ENCODE measurements at places on chromosomes 1 and 21. TPM values are rescaled to one million over a fixed set of nuclear protein-coding genes. Genes with fewer than 3 reads are reported as not detected.
A peak's percentile ranks its signal among the peaks of the same experiment; 100 is the strongest.

DNA sequence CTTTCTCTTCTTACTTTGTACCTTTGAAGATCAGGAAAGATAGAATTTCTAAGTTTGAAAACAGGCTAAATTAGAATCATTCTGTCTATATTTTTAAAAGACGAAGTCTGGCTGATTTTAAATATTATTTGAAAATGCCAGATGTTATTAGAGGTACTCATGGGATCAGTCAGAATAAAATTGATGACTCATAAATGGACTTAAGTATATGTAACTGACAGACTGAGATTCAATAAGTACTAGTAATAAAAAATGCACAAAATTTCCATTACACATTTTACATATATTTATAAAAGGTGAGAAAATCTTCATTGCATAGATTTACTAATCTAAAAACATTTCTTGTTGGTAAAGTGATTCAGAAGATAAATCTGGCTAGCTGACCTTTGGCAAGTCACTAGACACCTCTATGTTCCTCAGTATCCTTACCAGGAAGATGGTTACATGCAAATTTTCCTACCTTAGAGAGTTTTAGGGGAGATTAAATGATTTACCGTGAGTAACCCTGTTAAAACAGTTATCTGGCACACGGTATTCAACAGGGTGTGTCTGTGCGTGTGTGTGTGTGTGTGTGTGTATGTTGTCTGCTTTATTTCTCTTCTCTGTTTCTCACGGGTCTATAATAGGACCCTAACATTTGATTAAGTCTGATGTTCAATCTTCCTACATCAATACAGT is 189.0 kb downstream of the RUNX1 start:
- peak overlapping the region; percentile 26 for H3K27ac ChIP-seq
- H3K27me3 ChIP-seq, result no peaks in the 10 kb centered on the region

DNA sequence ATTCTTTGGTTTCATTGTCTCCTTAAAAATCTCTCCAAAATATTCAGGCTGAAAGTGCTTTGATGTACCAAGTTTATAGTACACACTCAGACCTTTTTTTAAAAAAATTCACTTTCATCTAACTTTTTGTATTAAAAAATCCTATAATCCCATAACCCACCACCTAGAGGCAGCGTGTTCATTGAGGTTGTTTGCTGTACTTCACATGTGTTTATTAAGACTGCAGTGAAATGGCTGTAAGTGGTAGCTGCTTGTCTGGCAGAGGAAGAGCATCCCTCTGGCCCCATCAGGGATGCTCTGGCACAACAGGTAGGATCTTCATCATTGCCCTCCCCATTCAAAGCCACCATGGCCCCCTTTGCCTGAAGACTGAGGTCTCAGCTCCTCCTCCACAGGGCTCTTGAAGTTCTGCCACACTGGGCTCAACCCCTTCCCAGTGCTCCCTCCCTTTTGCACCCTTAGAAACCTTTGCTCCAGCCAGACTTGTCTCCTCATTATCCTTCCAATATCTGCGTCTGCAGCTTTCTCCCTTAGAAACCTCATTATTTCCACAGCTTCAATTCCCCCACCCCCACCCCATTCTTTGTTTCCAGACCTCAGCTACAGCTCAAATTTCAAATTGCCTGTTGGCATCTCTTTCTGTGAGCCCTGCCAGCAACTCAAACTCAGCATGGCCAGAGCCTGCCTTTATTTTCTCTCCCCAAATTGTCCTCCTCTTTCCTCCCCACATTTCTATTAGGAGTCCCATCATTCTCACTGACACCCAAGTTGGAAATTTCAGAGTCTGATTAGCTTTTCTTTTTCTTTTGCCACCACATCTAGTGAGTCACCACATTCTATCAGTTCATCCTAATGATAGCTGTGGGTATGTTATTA is 369.6 kb upstream of the USP24 start:
- DNase-seq, result no peak
- no peak overlapping the region for H3K4me3 ChIP-seq
- H3K27me3 ChIP-seq, result peaks cover 47% of the 10 kb centered on the region
- no peaks in the 10 kb centered on the region for H3K36me3 ChIP-seq
- H3K27ac ChIP-seq, result no peak overlapping the region
- no peaks in the 10 kb centered on the region for H3K4me1 ChIP-seq

GRCh38 chr1:35810096-35810881 is 2.5 kb downstream of the AGO4 start:
- no peaks in the 10 kb centered on the region for H3K36me3 ChIP-seq
- peak overlapping the region; percentile 91 for H3K4me3 ChIP-seq
- H3K4me1 ChIP-seq, result peaks cover 44% of the 10 kb centered on the region
- H3K27ac ChIP-seq, result peak overlapping the region; percentile 21
- no peak for DNase-seq

The MFSD2A gene
- 0.81 TPM for total RNA-seq

The INSRR gene
- total RNA-seq, result not detected

- no peaks in the 10 kb centered on the region for H3K4me1 ChIP-seq
- no peaks in the 10 kb centered on the region for H3K36me3 ChIP-seq
- no peak for DNase-seq
- no peaks in the 10 kb centered on the region for H3K27me3 ChIP-seq
- no peak overlapping the region for H3K27ac ChIP-seq
Observed at GRCh38 chr1:150176593-150176992, 26.9 kb downstream of the PLEKHO1 start.

The PTPRC gene
- total RNA-seq, result 970 TPM

GRCh38 chr1:198320759-198321158 is 164.0 kb downstream of the NEK7 start:
- H3K4me1 ChIP-seq, result peaks cover 13% of the 10 kb centered on the region
- H3K27ac ChIP-seq, result no peak overlapping the region
- no peaks in the 10 kb centered on the region for H3K27me3 ChIP-seq

- H3K27ac ChIP-seq, result no peak overlapping the region
- no peak for DNase-seq
- peaks cover 57% of the 10 kb centered on the region for H3K27me3 ChIP-seq
- no peak overlapping the region for H3K4me3 ChIP-seq
- H3K36me3 ChIP-seq, result peaks cover 7% of the 10 kb centered on the region
Observed at GRCh38 chr21:44702111-44702972, 5.4 kb downstream of the KRTAP10-12 start.

The KRTAP12-3 gene
- total RNA-seq, result not detected

DNA sequence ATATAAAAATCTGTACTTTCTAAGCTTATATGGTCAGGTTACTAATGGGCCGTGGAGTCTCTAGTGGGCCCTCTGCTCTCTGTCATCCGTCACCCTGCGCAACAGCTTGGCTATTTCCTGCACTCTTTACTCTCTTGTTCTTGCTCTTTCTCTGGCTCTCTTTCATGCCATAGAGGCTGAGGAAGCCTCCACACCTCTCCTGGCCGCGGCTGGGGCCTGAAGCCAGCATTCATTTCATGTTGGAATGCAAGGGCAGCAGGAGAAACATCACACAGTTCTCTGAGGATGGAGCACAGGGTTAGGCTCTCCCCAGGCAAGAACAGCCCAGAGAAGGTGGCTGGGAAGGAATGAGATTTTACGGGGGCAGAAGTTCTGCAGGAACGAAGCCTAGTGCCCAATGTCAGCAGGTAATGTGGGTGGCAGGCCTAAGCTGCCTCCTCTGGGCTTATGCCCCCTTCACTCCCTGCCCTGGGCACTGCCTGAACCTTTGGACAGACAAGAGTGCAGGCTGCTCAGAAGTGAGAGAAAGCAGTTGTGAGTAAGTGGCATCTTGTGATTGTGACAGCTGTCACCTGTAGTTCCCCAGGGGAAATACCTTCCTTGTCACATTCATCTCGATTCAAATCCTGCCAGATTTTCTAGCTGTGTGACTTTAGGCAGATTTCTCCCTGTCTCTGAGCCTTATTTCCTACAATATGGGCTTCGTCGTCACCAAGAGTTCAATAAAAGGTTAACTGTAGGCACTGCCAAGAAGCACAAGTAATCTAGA is 3.6 kb upstream of the FHAD1 start:
- H3K27me3 ChIP-seq, result peaks cover 55% of the 10 kb centered on the region
- H3K36me3 ChIP-seq, result no peaks in the 10 kb centered on the region
- DNase-seq, result no peak
- no peak overlapping the region for H3K27ac ChIP-seq

The C1orf87 gene
- not detected for total RNA-seq

- no peak overlapping the region for H3K4me3 ChIP-seq
- no peak for DNase-seq
- H3K4me1 ChIP-seq, result no peaks in the 10 kb centered on the region
Observed at GRCh38 chr21:41076064-41076463, 91.9 kb upstream of the BACE2 start.

DNA sequence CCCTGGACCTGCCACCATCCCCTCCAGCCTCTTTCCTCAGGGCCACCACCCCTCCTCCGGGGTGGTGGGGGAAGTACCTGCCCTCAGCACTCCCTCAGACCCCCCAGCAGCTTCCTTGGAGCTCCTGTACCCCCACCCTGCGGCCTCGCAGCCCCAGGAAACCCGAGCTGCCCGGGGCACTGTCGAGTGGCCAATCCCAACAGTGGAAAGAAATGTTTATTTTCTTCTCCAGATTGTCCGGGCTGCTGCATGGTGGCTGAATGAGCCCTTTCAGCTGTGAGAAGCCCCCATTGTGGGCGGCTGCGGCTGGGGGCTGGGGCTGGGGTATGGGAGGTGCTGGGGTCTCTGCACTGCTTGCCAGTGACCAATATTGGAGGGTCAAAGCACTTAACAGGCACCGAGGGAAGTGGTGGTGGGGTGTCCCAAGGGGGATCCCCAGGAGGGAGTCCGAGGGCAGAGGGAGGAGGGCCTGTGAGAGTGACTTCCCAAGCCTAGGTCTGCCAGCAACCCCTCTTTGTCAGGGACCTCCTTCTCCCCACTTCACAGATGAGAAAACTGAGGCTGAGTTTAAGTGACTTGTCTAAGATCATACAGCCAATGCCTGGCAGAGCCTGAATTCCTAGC is 25.2 kb downstream of the RUNX3 start:
- H3K27ac ChIP-seq, result peak overlapping the region; percentile 75
- peaks cover 16% of the 10 kb centered on the region for H3K4me1 ChIP-seq
- H3K27me3 ChIP-seq, result no peaks in the 10 kb centered on the region

- H3K27me3 ChIP-seq, result peaks cover 18% of the 10 kb centered on the region
- no peak for DNase-seq
- H3K4me3 ChIP-seq, result no peak overlapping the region
- H3K4me1 ChIP-seq, result no peaks in the 10 kb centered on the region
- H3K36me3 ChIP-seq, result no peaks in the 10 kb centered on the region
Observed at GRCh38 chr1:182549346-182549745, 39.7 kb downstream of the RNASEL start.

The OR10J1 gene
- not detected for total RNA-seq

The TMPRSS15 gene
- not detected for total RNA-seq

DNA sequence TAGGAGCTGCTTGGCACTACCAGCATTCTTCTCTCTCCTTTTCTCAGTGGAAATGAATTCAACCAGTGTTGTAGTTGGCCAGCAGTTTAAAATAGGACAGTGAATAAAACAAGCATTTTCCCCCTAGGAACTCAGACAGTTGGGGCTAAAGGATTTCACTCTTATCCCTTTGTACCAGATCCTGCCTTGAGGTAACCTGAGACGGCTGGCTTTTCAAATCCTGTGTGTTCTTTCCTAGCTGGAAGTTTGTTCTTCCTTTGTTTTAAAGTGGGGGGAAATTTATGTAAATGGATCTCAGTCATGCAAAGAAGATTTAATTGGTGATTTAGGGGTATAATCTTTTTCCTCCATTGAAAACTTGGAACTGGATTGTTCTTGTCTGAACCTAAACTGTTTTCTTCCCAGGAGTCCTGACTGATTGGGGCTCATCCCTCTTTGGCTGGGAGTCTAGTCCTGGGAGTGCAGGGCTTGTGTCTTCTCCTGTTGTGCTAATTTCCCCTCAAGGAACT is 23.3 kb downstream of the ZP4 start:
- no peak overlapping the region for H3K27ac ChIP-seq
- no peak for DNase-seq
- no peak overlapping the region for H3K4me3 ChIP-seq
- H3K4me1 ChIP-seq, result peaks cover 2% of the 10 kb centered on the region
- H3K27me3 ChIP-seq, result peaks cover 27% of the 10 kb centered on the region
- no peaks in the 10 kb centered on the region for H3K36me3 ChIP-seq

GRCh38 chr1:1616045-1616790 is 918 bp downstream of the MIB2 start:
- no peak for DNase-seq
- H3K4me3 ChIP-seq, result peak overlapping the region; percentile 71
- H3K4me1 ChIP-seq, result peaks cover 31% of the 10 kb centered on the region
- H3K27ac ChIP-seq, result no peak overlapping the region
- no peaks in the 10 kb centered on the region for H3K36me3 ChIP-seq
- H3K27me3 ChIP-seq, result no peaks in the 10 kb centered on the region

DNA sequence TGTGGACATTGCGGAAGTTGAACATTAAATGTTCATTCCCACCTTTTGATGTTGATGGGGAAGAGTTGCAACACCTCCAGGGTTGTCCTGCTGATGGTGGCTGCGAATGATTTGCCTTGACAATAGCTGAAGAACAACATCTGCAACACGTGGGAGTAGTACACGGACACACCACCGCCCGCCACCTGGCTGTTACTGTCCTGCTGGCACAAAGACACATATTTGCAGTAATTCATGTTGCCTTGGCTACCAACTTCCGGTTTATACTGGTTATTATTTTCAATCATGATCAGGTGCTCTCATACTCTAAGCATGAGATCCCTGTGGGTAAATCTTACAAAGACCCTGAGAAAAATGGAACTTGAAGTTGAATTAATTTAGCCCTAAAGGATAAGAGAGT is 55.2 kb downstream of the UBR4 start:
- peaks cover 50% of the 10 kb centered on the region for H3K36me3 ChIP-seq
- DNase-seq, result no peak
- no peak overlapping the region for H3K27ac ChIP-seq
- no peaks in the 10 kb centered on the region for H3K27me3 ChIP-seq

The CCDC185 gene
- total RNA-seq, result not detected

- no peaks in the 10 kb centered on the region for H3K4me1 ChIP-seq
- H3K27ac ChIP-seq, result no peak overlapping the region
- no peaks in the 10 kb centered on the region for H3K36me3 ChIP-seq
- H3K4me3 ChIP-seq, result no peak overlapping the region
Observed at GRCh38 chr21:17359781-17360180, 153.1 kb upstream of the CXADR start.

DNA sequence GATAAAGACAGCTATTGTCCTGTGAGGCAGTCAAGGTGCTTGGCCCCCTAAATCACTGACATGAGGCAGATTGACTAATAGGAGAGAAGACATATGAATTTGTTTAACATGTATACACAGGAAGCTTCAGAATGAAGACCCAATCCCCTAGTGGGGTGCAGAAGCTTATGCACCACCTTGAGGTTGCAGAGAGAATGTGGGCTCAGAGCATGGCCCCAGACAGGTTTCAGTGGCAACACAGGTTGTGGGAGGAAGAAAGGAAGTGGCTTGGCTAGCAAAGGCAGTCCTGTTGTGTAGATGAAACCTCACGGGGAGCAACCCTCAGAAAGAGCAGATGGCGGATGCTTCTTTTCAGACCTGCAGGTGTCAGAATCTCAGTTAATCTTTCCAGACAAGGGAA is 37.0 kb upstream of the PARP1 start:
- peak overlapping the region; percentile 85 for H3K27ac ChIP-seq
- peaks cover 33% of the 10 kb centered on the region for H3K4me1 ChIP-seq
- no peaks in the 10 kb centered on the region for H3K27me3 ChIP-seq
- H3K4me3 ChIP-seq, result peak overlapping the region; percentile 66
- H3K36me3 ChIP-seq, result no peaks in the 10 kb centered on the region

GRCh38 chr1:54028306-54029251 is 10.6 kb upstream of the LDLRAD1 start:
- no peak for DNase-seq
- H3K27me3 ChIP-seq, result no peaks in the 10 kb centered on the region
- H3K4me1 ChIP-seq, result no peaks in the 10 kb centered on the region
- H3K36me3 ChIP-seq, result no peaks in the 10 kb centered on the region

The FABP3 gene
- not detected for total RNA-seq
